ENCODE measurements at places on chromosomes 4 and X. TPM values are rescaled to one million over a fixed set of nuclear protein-coding genes. Genes with fewer than 3 reads are reported as not detected.

STBD1 gene
- 6.3 TPM for total RNA-seq

CXXC4 gene
- total RNA-seq, result 60.7 TPM

CYBB gene
- 12.6 TPM for total RNA-seq

NCAPG gene
- 21.6 TPM for total RNA-seq

LINC00632 gene
- 131 TPM for total RNA-seq

OCRL gene
- 30.7 TPM for total RNA-seq

UGT2B7 gene
- total RNA-seq, result 0.71 TPM

KLKB1 gene
- total RNA-seq, result 2.1 TPM

SYTL4 gene
- total RNA-seq, result 32.8 TPM

LDOC1 gene
- total RNA-seq, result 11.7 TPM
